ENCODE measurements at places on chromosomes 1 and 21.
A peak's percentile ranks its signal among the peaks of the same experiment; 100 is the strongest.

GRCh38 chr1:4931486-4931885 is 277.1 kb downstream of the AJAP1 start:
- no peak for DNase-seq

DNA sequence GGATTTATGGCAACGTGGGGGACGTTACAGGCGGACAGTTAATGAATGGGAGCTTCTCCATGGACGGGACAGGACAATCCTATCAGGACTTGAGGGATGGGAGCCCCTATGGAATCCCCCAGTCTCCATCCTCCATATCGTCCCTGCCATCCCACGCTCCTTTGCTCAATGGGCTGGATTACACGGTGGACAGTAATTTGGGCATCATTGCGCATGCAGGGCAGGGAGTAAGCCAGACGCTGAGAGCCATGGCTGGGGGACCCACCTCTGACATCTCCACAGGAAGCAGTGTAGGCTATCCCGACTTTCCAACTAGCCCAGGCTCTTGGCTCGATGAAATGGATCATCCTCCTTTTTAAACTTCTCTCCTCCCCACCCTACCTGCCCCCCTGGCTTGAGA is 44.2 kb downstream of the LHX4 start:
- DNase-seq = no peak

DNA sequence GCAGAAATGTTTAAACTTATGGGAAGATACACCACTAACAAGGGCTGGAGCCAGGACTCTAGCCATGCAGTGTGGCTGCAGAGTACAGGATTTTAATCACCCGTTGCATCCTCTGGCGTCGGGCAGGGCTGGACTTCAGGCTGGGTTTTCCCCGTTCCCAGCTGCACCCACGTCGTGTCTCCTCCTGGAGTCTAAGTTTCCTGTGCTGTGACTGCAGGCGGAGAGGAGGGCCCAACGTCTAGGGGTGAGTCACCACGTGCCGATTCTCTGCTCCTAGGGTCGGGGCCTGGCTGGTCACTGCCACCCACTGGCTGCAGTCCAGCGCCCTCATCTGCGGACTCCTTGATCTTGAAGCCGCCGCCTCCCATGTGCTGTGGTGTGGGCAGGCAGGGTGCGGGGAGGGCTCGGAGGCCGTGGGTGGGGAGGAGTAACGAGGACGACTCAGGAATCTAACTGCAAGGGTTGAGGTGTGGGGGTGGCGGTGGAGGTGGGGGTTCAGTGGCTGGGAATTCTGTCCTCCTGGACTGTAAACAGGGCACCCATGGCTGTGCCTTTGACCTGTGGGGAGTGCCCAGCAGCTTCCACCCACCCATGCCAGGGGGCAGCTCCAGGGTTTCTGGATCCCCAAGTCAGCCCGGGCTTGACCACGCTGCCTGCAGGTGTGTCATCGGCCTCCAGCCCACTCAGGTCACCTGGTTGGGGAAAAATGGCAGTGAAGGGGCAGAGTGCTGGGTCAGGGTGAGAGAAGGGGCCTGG is 77.8 kb downstream of the ALPL start:
- DNase-seq = no peak

- DNase-seq = no peak
Observed at GRCh38 chr21:25507522-25507921, 99.8 kb downstream of the MRPL39 start.

GRCh38 chr21:31577271-31577670 is 82.2 kb upstream of the SOD1 start:
- DNase-seq = no peak

DNA sequence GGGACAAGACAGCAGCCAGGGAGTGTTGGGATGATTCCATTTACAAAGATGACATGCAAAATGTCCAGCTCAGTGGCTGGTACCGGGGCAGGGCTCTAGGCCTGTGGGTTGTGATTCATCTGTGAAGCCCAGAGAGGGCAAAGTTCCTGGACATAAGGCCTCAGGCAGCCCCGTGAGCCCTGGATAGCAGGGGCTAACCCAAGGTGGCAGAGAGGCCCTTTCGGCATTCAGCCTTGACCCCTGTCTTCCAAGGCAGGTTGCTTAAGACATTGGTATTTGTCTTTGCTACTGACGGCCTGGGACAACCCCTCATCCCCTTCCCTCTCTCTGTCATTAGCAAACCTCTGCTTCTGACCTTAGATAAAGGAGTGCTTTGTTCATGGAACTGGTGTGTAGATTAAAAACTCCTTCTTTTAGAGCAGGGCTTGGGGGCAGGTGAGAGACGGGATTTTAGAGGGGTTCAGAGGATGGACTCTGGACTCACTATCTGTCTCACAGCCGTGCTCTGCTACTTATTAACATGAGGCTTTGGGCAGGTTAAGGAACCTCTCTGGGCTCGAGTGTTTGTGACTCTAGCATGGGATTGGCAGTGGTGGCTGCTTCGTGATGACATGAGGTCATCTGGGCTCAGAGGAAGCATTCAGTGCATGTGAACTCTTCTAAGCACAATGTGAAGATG is 36.3 kb downstream of the TMEM51 start:
- DNase-seq = no peak

DNA sequence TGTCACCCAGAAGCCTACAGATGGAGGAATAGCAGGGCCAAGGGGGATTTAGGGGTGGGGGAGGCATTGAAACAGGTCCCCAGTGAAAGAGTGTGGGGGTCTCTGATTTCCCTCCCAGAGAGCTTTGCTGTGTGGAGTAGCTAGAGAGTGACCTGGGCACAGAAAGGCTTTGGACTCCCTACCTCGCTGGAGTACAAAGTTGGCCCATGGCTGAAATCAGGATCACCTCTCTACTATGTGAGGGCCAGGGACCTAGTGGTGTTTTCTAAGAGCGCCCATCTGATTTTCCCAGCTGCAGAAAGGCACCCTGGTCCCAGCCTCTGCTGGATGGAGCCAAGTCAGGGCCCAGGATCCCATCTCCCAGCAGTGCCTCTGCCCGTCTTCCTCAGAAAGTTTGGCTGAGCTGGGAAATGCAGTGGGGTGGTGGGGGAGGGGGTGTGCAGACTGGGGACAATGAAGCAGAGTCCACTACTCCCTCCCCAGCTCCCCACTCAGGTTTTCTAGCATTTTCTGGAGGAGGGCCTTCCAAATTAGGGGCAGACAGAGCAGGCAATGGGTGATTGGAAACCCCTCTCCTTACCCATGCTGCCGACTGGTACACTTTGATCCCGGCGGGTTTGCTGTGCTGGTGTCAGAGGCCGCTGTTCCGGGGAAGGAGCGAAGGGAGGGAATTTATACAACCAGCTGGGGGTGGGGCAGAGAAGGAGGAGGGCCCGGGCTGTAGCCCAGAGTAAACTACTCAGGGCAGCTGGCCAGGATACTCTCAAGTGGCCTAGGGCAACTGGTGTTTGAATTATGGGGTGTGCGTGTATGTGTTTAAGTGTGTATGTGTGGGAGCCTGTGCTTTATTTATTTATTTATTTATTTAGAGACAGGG is at the start of gene SELENBP1:
SELENBP1 (minus strand) TSS at position 648 of the 877 bp plus-strand sequence; CDS start at position 584, 64 bp downstream.
- no peak for DNase-seq

DNA sequence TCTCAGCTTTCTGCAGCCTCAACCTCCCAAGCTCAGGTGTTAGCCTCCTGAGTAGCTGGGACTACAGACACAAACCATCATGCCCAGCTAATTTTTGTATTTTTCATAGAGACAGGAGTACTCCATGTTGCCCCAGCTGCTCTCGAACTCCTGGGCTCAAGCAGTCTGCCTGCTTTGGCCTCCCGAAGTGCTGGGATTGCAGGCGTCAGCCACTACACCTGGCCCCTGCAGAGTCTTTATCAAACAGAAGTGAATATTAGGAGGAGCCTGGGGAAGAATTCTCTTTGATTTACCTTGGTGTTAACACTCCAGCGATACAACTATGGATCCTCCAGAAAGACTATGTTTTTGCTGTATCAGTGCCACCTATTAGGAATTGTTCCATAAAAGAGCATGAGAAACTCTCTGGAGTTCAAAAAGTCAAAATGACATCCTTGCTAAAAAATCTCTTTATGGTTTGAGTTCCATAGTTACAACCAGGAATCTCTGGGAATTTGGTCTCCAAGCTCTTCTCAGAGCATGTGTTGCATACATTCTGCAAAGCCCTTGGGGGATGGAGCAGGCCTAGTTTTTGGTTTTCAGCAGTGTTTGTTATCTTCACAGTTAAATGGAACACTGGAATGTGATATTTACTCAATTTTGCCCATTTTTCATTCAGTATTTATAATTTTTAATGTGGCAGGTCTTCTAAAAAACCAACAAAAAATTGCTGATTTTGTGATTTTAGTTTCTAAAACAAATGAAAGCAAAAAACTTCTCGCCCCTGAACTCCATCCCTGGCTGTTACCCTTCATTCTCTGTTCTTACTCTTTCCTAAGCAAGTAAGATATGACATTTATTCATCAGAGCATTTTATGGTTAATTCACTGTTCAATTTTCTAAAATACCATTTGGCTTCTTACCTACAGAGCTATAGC is 77.3 kb downstream of the OLFML2B start:
- DNase-seq = no peak

DNA sequence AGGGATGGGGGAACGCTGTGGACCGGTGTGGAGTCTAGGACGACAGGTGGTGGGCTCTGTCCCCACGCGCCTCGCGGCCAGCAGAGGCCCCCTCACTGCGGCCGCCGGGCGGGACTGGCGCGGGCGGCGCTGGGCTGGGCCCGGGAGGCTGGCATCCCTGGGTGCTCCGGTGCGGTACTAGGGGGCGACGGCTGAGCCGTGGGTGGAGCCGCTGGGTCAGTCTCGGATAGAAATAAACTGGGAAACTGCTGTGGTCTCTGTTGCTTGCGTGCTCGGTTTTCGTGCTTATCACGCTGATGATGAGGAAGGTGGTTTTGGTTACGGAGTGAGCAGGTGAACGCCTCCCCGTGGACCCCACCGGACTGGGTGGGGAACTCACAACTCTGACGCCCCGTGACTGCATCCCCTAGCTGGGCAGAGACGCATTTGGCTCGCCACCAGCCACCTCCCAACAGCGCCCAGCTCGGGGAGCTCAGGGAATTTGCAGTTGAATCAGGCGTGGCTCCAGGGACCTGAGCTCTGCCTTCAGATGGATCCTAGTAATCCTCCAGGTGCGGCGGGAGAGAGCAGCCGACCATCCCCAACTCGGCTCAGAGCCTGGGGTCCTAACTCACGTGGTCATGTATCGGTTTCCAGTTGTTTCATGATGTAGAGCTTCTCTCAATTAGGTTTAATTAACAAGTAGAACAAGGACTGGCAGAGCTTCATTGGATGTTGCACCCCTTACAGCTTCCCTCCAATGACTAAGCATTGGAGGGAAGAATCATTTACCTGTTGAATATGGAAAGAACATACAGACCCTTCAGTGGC is 32.1 kb downstream of the HSD17B7 start:
- peak; percentile 19 for DNase-seq

DNA sequence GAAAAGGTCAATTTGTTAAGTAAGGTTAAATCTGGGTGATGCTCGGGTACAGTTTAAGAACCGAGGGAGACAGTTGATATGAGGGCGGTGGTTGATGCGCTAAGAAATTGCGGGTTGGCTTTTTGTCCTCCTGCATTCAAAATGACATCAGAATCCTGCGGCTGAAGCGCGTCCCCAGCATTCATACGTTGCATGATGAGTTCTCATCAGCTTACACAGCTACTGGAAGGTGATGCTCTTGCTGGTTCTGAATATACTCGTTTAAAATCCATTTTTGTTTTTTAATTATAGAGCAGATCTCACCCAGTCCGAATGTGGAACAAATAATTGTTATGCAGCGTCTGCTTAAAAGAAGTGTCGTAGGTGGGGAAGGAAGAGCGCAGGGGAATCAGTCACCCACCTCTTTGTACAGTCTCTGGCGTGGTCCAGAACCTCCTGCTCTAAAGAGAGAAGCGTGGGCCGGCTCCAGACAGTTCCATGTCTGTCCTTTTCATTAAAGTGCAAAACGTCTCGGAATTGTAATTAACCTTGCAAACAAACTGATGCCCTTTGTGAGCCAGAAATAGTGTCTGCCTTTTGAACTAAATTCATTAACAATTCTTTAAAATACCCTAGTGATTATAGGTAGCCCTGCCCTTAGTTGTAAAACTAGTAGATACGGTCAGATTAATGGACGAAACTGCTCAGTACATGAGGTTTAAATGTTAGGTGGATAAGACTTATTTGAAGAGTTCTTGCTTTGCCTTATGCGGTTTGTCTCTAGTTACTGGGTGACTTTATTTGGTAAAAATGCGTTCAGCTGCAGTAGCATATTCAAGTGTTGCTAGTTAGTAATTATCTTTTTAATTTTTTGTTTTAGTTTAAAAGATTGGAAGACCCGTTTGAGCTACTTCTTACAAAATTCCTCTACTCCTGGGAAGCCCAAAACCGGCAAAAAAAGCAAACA is 741 bp downstream of the RGS2 start:
- peak; percentile 55 for DNase-seq

GRCh38 chr1:219990782-219991510 is 55.4 kb downstream of the EPRS1 start:
- no peak for DNase-seq

DNA sequence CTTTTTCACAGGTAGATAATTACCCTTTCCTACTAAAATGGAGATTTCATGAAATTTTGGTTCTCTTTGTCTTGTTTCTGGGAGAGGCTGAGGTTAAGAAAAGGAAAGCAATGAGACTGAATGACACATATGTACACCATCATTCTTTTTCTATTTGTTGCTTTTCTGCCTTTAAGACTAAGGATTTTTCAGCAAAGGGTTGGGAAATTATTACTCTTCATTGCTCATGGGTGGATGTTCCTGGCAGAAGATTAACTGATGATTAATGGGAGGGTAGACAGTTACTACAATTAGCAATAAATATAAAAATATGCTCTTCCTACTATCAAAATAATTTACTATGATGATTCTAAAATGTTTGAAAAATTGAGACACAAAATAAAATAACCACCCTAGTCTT is 316.5 kb upstream of the USP24 start:
- DNase-seq = no peak

GRCh38 chr1:112359961-112360767 is 35.9 kb upstream of the CTTNBP2NL start:
- DNase-seq = no peak

DNA sequence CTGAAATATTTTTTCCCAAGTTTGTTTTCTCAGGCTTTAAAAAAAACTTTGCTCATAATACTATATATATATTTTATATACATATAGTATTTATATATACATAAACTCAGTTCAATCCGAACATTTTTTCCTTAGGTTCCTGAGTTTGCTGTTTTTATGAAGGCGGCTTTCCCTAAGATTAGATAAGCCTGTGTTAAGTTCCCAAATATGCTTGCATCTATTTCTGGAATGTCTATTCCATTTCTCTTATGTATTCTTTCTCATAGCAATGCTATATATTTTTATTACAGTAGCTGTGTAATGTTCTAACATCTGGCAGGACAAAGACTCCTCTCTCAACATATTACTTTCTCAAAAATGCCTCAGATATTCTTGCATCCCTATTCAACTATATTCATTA is 45.9 kb downstream of the ADSS2 start:
- DNase-seq = no peak

DNA sequence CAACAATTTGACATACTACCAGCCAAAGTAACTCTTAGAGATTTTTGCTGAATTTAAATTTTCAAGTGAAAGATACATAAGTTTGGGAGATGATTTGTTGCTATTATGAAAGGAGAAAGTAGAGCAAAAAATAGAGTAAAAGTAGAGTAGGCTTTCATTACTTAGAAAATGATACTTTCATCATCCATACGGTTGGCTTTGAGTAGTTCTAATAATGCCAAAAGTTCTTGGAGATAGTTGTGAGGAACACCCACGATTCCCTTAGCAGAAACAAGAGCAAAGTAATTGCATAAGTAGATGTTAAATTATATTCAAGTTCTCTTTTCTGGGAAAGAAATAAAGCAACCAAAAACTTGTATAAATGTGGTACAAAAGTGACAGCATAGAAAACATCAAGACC is 95.0 kb upstream of the VAV3 start:
- DNase-seq = no peak

GRCh38 chr1:22969304-22969709 is 3.4 kb downstream of the LACTBL1 start:
- no peak for DNase-seq
